ENCODE measurements at places on chromosomes 3 and 15.

DNA sequence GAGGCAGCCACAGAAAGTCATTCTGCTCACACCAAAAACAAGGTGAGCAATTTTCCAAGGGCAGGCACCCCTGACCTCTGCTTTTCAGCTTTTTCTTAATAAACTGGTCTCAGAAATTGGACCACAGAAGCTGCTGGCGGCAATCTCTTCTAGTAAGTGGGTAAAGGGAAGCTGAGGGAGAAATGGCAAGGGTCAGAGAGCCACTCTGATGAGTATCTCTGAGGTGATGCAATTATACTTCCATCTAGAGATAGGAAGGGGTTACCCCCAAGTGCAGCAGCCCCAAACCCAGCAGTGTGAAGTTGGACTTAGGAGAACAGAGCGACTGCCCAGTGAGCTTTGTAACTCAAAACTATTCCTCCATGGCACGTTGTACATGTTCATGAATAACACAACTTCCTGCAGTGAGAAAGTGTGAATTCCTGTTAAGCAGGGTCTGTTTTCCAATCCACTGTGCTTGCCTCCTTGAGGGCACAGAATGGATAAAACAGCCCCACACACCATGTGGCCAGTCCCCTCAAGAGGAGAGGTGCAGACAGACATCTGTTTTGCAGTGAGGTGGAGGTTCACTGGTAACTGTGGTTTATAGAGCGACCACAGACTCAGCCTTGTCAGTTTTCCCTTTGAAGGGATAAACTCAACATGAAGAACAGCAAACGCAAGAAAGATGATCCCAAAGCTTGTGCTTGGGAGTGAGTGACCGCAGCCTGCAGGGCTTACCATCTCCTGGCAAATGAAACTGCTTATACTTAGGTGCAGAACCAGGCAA lies 683.4 kb upstream of the CFAP20DC start:
- no peak for DNase-seq

DNA sequence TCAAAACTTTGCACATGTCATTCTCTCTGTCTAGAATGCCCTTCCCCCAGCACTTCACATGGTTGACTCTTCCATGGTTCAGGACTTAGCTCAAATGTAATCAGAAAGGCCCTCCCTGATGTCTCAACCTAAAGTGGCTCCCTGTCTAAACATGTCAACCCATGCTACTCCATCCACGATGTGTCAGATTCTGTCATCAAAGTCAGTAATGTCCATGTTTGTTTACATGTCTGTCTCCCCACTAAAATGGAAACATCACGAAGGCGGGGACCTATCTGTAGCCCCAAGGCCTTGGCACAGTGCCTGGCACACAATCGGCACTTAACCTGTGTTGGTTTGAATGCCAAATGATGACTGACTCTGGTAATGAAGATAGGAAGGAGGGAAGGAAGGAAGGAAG lies 20.8 kb upstream of the SNTN start:
- DNase-seq: peak; percentile 56

- DNase-seq: no peak
Measured at GRCh38 chr3:89845053-89845452, 737.6 kb downstream of the EPHA3 start.

- DNase-seq: no peak
Measured at GRCh38 chr3:128498127-128498626, 5.2 kb upstream of the GATA2 start.

DNA sequence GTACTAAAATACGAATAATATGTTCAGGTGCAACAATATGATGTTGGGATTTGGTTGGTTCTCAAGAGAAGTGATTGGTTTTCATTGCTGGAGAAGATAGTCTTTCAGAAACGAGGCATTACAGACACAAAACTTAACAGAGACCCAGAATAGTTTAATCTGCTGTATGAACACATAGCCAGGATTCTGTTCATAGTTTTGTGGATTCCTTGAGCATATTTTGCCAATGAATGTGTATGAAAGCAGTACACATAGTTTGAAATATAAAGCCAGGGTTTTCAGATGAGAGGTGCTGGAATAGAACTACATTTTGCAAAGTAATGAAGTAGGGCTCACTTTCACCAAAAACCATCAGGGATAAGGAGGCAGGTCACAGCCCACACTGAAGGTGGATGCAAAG lies 5.7 kb upstream of the MCTP2 start:
- no peak for DNase-seq

GRCh38 chr3:142243134-142243533 lies 17.7 kb upstream of the GK5 start:
- no peak for DNase-seq

Data from NCI-H345 (cell line).